ENCODE measurements at places on chromosomes 2 and 18.

DNA sequence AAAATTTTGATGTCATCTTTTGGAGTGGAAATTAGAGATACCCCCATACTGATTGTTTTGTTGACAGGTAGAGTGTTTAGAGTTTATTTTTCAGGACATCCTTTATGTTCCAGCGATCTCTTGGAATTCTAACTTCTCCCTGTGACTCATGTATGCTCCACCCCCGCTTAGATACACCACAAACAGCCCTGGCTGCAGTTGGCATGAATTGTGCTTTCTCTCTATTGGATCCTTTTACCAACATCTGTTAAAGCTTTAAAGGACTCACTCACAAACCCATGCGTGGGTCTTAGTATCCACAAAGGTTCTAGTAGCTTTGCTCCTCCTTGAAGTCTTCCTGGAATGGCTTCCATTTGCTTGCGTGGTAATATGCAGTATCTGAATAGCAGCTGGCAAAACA lies 409.5 kb upstream of the POU3F3 start:
- DNase-seq, result no peak

DNA sequence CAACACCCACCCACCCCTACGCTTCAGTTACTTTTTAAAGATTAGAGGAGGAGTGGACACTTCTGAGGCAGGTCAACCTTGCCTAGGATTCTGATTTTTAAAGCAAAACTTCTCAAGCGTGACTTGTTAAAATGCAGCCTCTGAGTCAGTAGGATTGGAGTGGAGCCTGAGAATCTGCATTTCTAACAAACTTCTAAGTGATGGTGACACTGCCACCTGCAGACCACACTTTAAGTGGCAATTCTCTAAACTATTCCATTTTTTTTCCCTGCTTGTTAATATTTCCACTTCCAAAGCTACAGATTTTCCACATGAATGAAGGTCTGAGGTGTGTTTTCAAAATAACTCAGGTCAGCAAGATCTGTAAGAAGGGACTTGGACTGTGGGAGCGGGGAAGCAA lies 171.1 kb upstream of the CCDC150 start:
- DNase-seq, result no peak

DNA sequence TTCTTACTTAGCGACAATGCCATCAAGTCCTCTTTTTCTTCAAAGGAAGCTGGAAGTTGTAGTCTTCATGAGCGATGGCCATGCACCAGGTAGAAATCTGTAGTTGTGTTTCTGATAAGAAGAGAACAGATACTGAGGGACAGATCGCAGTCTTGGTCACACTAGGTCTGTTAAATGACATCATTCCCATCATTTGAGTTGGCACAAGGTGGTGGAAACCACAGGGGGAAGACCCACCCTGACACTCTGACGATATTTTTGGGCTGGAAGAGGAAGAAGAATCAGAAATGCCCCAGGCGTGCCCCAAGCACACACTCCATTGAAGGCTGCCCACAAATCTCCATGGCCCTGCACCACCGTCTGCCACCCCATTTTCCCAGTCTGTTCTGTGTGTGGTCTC lies 89.0 kb upstream of the BOD1L2 start:
- DNase-seq, result no peak

- DNase-seq, result no peak
Observed at GRCh38 chr2:180753809-180754761, 226.3 kb upstream of the UBE2E3 start.

DNA sequence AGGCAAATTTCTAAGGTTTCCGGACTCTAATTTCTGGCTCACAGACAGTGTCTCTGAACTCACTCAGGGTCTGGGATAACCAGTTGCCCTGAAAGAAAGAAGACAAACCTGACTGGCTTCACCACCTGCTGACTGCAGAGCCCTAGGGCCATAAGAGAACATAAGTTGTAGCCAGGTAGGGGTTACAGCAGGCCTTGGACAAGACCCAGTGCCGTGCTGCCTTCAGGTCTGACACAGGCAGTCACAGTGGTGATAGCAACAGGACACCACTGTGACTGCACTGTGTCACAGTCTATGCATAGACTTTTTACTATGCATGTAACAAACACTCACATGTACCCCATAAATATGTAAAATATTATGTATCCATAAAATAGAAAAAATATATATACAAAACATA lies 508.5 kb downstream of the PID1 start:
- DNase-seq, result no peak

GRCh38 chr2:46188041-46188716 lies 109.0 kb upstream of the EPAS1 start:
- no peak for DNase-seq

GRCh38 chr2:222115296-222115695 lies 183.5 kb downstream of the PAX3 start:
- no peak for DNase-seq

GRCh38 chr18:13559754-13560153 lies 166.6 kb downstream of the FAM210A start:
- no peak for DNase-seq

DNA sequence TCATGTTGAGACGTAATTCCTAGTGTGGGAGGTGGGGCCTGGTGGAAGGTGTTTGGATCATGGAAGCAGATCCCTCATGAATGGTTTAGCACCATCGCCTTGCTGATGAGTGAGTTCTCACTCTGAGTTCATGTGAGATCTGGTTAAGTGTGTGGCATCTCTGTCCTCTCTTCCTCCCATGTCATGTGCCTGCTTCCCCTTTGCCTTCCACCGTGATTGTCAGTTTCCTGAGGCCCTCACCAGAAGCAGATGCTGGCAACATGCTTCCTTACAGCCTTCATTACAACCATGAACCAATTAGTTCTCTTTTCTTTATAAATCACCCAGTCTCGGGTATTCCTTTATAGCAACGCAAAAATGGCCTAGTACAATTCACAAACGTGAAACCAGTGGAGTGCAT lies 14.6 kb upstream of the MCM6 start:
- no peak for DNase-seq

DNA sequence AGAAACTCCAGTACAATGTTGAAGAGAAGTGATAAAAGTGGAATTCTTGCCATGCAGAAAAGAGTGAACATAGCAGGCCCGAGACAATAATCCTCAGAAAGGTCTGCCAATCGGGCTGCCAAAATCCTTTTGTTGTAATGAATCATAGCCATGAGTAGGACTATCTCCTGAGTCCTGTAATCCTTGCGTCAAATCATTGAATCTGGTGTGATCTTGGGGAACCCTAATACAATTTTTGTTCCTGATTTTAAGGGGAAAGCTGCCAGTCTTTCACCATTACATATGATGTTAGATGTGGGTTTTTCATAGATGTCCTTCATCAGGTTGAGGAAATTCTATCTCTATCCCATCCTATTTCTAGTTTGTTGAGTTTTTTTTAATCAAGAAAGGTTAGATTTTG lies 2.2 kb downstream of the TPGS2 start:
- no peak for DNase-seq

GRCh38 chr2:69789175-69789721 lies 40.2 kb upstream of the GMCL1 start:
- DNase-seq, result no peak

DNA sequence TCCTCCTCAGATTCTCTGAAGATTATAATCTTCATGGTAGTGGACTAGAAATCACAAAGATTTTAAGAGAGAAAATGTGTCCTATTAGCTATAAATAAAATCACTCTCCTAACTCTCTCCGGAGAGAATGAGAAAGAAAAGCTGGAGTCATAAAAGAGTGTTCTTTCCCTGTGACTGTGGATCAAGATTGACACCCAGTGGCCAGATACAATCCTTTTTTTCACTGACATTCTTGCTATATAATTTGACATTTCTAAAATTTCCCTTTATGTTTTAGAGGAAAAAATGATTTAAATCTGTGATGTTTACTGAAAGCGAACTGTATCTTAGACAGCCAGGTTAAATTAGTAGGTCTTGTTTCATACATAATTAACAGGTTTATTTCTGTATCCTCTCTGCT lies 35.4 kb upstream of the LRP2 start:
- no peak for DNase-seq

GRCh38 chr2:16666449-16666801 lies 791 bp upstream of the CYRIA start:
- no peak for DNase-seq

DNA sequence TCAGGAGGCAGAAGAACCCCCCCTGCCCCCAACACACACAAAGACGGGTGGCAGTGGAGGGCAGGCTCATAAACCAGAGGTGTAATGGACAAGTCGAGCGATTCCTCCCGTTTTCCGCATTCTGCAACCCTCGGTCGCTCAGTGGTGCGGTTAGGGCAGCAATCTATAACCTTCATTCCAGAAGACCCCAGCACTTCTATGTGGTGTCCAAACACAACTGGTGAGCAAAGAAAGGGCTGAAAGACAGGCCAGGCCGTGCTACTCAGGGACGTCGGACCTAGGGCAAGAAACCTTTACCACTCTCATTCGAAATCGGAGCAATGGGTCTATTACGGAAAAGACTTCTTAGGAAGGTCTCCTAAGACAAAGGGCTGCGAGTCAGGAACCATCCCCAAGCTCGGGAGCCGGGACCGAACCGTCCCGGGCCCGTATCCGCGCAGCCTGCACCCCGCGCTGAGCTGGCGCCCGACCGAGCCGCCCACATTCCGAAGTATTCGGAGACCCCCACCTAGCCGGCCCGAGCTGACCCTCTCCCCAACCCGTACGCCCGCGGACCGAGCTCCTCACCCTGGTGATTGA lies 568 bp downstream of the ARL5A start:
- no peak for DNase-seq

DNA sequence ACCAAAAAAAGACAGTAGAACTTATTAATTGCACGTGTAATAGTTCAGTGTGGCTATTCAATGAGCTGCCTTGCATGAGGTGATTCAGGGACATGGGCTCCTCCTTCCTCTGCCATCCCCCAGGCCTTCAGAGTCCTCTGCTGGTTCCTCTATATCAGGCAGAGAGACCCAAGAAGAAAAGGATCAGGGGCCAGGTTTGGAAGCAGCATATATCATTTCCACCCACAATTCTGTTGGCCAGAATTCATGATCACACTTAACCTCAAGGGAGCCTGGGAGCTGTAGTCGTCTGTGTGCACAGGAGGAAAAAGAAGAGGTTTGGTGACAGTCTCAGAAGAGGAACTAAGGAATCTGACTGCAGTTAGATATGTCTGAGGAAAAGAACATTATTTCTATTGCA lies 114.0 kb upstream of the GLS start:
- DNase-seq, result no peak

DNA sequence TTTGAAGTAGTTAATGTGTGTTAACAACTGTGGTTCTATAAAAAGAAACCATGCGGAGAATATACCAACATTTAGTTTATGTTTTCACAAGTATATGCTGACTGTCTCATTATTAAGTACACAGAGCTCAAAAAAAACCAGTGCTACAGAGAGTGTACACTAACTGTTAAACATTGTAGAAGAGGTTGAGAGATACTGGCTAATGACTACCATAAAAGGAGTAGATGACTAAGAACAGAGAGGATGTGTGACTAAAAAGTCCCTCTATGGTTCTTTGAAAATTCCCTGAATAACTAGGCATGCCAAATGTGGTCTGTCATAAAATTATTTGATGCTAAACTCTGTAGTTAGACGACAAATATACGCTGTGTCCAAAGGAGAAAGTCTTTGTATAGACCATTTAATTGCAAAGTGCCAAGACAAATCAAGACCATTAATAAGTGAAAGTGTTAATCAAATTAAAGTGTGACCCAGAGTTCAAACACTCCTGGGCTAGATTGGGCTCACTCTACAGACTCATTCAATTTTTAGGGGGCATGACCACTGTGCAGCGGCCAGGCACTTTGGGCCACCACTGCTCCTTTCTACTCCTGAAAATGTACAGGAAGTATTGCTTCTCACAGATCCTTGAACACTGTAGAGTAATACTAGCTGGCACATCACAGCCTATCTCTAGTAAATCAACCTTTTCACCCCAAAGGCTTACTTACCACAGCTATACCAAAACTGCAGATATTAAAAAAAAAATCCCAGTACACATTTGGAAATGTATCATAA lies 45.1 kb upstream of the SERTAD2 start:
- no peak for DNase-seq

- no peak for DNase-seq
Observed at GRCh38 chr18:37332628-37333420, 232.8 kb downstream of the CELF4 start.

- peak; percentile 77 for DNase-seq
Observed at GRCh38 chr18:71899707-71900472, 644.3 kb downstream of the CBLN2 start.

- DNase-seq, result no peak
Observed at GRCh38 chr2:63977904-63978303, 41.3 kb downstream of the VPS54 start.

DNA sequence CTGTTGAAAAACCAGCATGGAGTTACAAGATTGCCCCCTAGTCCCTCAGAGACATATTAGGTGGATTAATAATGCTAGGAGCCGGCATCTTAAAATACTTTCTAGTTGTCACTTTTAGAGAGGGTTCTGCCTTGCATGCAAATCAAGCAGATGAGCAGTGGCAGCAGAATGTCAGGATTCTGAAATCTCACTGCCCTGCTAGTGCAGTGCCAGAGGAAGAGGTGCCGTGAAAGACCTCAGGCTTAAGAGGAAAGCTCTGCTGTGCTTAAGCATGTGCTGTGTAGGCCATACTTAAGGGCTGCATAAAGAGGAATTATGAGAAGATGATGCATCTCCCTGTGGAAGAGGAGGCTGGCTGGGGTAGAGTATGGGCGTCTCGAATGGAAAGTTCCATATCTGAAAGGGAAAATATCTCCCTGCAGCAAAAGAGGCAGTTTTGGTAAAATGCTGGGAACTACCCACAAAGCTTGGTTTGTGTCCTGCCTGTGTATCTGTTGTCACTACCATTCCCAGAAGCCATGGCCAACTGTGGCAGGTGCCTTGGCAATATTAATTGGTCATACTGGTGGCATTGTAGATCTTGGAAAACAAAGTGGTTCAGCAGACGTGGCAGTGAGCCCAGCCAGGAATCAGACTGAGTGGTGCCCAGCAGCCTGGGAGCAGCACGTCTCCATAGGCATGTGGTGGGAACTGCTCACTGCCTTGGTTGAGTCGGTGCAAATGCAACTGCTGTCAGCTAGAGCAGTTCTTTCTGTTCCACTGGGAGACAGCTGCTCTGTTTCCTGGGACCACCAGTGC lies 131.9 kb downstream of the EVA1A start:
- no peak for DNase-seq

GRCh38 chr2:19141234-19142004 lies 217.0 kb downstream of the OSR1 start:
- no peak for DNase-seq

- DNase-seq, result no peak
Observed at GRCh38 chr2:30683236-30683956, 123.8 kb downstream of the CAPN13 start.

- DNase-seq, result peak; percentile 90
Observed at GRCh38 chr2:191020221-191020741, 6.3 kb upstream of the STAT1 start.

GRCh38 chr2:237068005-237068576 lies 17.6 kb upstream of the COPS8 start:
- DNase-seq, result no peak

Data from NCI-H1092 (cell line).